ENCODE measurements at places on chromosomes 2 and 18.

- DNase-seq: no peak
Observed at GRCh38 chr2:138323382-138324067, 178.0 kb upstream of the SPOPL start.

DNA sequence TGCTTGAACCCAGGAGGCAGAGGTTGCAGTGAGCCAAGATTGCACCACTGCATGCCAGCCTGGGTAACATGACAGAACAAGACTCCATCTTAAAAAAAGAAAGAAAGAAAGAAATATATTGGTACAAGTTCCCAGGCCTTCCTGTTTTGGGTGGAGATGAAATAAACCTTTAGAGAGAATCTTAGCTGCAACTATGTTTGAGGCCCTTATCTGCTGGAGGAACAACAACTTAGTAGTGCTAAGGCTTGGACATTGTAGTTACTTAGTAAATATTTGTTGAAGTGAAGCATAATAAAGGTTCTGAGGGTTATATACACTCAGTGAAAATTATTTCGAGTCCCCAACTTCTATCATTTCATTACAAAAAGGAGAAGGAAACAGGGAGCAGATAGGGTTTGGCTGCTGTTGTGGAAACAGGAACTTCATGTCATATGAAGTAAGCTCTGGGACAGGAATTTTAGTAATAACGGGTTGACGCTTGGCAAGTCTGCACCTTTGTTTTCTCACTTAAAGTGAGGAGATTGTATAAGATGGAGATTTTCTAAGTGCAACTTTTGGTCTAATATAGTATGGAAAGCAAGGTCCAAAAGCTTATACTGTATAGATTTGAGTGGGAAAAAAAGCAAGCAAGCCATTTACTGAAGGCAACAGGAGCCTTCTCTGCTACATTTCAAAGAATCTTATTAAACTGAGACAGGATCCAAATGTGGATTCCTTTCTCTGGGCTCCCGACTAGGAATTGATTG is 40.0 kb upstream of the AGPS start:
- no peak for DNase-seq

GRCh38 chr2:186588940-186589611 is 780 bp upstream of the ITGAV start:
- DNase-seq: no peak

DNA sequence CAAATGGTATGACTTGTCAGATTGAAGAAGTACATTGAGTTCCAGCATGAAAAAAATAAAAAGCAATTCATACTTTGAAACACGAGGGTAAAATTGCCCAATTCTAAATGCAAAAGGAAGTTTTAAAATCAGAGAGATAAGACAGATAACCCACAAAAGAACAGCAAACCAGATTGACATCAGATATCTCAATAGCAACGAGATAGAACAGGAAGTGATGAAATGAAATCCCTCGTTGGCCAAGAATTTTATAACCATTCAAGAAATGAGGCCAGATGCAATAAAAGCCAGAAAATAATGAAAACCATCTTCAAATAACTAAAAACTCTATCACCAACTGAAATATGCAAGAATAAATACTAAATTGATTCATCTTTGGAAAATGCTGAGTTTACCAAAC is 172.8 kb downstream of the CD226 start:
- no peak for DNase-seq

GRCh38 chr2:74250189-74250631 is 51.8 kb downstream of the MTHFD2 start:
- peak; percentile 8 for DNase-seq

DNA sequence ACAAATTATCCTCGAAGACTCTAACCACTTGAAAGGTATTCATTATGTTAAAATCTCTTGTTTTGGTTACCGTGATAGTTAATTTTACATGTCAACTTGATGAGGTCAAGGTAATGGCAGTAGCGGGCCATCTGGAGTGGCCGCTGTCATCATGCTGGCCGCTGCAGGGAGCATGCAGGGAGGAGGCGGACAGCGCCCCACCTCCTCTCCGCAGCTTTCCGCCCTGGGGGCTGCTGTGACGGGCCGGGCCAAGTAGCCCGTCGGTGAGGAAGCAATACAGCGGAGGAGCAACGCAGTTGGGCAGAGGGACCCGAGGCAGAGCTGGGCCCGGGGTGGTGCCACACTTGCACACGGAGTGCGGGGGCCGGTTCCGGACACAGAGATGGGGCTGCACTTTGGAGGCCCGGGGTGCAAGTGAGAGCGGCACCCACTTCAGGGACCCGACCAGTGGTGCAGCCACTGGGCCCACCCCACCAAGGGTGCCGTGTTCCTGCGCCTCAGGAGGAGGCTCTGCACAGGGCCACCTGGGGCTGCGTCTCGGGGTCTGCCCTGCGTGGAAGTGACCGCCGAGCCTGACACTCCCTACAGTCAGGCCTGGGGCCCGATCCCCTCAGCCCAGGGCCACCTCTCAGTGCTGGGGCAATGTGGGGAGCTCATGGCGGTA is 452.4 kb downstream of the LRATD1 start:
- no peak for DNase-seq

DNA sequence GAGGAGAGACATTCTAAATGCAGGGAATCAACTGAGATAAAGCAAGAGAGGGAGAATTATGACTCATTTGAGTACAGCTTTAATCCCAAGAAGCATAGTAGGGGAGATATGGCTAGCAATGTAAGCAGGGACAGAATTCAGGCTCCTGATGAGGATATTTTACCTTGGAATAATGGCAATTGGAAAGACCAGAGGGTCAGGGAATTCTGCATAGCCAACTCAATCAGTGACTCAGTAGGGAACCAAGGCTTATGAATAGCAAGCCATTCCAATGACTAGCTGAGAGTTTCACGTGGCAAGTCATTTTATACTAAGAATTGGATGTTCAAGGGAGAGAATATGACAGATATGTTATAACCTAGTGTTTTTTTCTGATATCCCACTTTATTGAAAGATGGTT is 563.8 kb upstream of the NETO1 start:
- DNase-seq: no peak

DNA sequence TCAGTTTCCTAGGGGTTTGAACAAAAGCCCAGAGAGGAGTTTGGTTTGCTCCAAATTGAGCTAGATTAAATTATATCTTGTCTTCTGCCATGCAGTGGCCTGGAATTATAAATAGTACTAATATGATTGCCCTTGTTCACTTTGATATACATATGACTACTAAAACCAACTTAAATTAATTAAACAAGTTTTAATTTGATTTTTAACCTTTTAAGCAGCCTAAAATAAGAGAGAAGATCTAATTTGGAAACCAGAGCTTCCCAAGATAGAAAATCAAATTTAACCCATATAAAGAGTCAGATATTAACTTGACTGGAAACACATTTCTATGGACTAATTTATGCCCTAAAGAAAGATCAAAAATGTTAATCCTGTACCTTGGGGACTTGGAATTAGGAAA is 444.5 kb upstream of the SLC8A1 start:
- no peak for DNase-seq

GRCh38 chr2:232412986-232413385 is 6.3 kb downstream of the ALPG start:
- no peak for DNase-seq

DNA sequence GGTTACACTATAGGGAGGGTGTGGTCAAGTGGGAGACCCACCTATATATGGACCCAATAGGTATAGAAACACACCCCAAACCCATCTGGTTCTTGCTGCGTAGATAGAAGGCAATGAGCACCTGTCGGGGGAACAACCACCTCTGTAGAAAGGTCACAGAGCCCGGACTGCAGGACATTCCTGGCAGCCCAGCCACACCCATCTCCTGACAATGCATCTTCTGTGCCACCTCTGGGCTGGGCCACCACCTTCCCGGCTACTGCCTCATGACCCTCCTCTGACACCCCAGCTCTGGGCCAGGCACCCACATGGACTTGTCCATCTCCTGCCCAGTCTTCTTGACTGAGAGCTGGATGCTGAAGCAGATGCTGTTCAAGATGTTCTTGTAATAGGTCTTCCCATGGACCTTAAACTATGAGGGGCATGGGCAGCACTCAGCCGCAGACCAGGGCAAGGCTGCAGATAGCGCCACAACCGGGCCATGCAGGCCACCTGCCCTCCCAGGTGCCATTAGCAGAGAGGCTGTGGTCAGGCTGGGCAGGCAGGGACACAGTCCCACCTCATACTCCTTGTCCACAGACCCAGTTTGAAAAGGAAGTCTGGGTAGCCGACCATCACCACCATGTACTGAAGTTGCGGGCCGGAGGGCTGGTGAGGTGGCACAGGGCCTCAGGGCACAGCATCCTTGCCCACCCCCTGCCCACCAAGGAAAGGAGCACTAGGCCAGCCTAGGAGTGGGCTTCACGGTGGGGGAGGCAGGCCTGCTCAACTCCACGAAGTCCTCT is 9.3 kb downstream of the ALPG start:
- no peak for DNase-seq

DNA sequence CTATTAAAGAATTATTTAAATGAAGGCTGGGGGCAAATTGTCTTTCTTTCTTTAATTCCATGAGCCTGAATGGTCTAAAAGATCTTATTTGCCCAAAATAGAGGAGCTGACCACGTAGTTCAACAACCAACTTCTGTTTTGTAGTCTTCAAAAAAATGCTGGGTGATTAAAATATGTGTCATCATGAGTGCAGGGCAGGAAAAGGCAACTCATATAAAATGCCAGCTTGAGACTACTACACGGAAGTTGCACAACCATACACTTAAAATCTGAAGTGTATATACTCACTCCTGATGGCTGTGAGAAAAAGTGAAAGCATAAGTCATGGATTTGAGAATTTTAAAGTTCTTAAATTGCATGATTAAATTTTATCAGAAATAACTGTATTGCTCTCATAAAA is 210.9 kb downstream of the DYM start:
- DNase-seq: peak; percentile 78

- DNase-seq: no peak
Observed at GRCh38 chr2:160490733-160491685, 2.6 kb downstream of the RBMS1 start.

- DNase-seq: peak; percentile 16
Observed at GRCh38 chr2:146666340-146666739, 1178.5 kb upstream of the ACVR2A start.

DNA sequence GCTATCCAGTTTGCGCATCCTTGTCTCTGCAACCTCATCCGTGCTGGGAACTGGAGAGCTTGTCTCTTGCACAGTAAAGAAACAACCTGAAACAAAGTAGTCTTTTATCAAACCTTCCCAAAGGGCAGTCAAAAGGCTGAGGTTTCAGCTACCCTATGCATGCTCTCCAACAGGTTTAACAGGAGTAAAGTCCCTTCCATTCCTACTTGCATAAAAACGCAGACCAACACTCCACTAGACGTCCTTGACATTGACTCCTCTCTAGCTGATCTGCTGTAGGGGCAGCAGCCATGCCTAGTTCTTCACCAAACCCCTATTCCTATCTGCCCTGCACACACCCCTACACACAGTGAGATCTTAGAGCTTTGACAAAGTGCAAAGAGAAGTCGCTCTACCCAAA is 41.5 kb downstream of the L3MBTL4 start:
- DNase-seq: no peak

GRCh38 chr18:33700513-33700976 is 122.5 kb downstream of the ASXL3 start:
- no peak for DNase-seq

GRCh38 chr2:159716857-159717256 is 4.6 kb downstream of the MARCHF7 start:
- no peak for DNase-seq

DNA sequence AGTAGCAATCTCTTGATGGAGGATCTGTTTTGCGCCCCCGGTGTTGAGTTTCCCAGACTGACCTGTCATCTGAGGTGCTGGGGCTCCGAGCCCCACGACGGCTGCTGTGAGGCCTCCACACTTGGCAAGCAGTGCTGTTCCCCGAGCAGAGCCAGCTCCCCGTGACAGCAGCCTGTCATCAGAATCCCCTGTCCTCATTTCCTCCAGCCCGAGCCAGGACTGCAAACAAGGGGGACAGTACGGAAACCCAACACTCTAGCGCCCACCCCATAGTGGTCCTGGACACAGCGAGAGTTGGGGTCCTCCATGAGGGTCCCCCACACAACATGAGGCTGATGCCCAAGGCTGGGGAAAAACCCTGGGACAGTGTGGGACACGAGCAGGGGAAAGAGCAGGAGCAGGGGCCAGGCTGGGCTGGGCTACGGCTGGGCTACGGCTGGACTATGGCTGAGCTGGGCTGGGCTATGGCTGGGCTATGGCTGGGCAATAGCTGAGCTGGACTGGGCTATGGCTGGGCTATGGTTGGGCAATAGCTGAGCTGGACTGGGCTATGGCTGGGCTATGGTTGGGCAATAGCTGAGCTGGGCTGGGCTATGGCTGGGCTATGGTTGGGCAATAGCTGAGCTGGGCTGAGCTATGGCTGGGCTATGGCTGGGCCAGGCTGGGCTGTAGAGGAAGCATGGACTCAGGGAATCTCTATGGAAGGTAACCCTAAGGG is 1.5 kb upstream of the KLHL30 start:
- DNase-seq: no peak
